ENCODE measurements at places on chromosomes 7 and 10. TPM values are rescaled to one million over a fixed set of nuclear protein-coding genes. Genes with fewer than 3 reads are reported as not detected.

The SUGCT gene
- polyA plus RNA-seq = 69.5 TPM

The CDHR1 gene
- 5.2 TPM for polyA plus RNA-seq

The C10orf53 gene
- not detected for polyA plus RNA-seq

The MRPL32 gene
- 55.7 TPM for polyA plus RNA-seq

The FEZF1 gene
- polyA plus RNA-seq = not detected

The ENTPD7 gene
- 20.9 TPM for polyA plus RNA-seq

The GNAI1 gene
- 41.7 TPM for polyA plus RNA-seq

The STAMBPL1 gene
- polyA plus RNA-seq = 9.0 TPM
